ENCODE measurements at places on chromosomes 5 and 9.

DNA sequence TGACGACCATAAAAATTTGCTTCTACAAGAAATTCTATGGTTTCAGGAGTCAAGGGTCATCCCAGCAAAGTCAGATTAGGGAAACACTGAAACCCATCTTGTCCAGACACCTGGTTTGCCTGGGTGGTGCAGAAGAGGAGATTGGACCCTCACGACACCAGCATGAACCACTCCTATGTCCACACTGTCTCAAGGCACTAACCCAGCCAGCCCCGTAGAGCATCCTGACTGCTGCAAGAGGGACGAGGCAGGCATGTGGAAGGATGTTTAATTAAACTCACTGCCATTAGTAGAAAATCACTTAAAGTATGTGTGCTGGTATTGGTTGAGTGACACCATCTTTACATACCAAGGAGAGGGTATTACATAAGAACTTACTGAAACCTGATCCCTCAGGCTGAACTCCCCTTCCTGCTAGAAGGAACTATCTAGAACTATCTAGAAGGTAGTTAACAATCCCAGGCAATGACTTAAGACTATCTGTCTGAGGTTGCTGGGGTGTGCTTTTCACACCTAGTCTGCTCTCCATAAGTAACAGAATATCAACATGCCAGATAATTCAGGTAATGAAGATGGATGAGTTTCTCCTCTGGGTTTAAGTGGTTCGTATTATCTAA, 93.6 kb downstream of the SEMA6A start:
- DNase-seq: no peak

GRCh38 chr5:72166070-72166979, 59.0 kb downstream of the MAP1B start:
- DNase-seq: no peak

DNA sequence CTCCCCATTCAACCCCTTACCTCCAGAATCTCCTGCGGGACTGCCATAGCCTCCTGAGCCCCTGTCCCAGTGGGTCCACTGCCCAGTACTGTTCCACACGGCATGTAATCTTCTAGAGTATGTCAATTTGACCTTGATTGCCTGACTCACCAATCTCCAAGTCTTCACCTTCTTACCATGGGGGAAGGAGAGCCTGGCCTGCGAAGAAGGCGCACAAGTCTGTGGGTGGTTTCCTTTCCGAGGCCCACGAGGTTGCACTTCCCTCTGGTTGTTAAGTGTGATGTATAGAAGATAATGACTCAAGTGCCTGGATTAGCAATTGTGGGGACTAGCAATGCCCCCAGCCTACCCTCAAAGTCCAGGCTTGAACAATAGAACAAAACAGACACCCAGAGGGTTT, 8.1 kb upstream of the TENT4A start:
- DNase-seq: no peak

GRCh38 chr9:18970393-18970792, 62.6 kb downstream of the SAXO1 start:
- DNase-seq: no peak

- no peak for DNase-seq
These were observed 31.3 kb downstream of the ANKRA2 start for GRCh38 chr5:73534011-73534644.

DNA sequence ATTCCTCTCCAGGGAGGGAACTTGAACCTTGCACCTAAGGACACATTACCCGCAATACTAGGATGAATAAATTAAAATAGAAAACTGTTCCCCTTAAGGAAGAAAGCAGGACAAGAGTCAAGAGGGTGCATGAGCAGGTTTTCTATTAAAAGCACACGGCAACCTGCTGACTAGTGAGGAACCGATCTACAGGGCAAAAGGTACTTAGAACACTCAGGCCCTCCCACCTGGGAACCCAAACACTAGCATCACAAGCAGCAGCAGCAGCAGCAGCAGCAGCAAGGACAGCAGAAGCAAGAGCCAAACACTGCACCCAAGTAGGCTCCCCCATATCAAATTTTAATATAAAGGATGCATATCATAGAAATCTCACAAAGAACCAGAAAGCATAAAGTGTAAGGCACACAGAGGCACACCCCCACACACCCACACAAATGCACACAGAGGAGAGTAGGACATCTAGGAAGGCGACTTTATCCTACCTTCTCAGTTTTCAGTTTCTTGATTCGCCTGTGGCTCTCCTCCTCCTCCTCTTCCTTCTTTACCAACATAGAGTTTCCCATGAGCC, 2.8 kb downstream of the ZNF608 start:
- DNase-seq: no peak

DNA sequence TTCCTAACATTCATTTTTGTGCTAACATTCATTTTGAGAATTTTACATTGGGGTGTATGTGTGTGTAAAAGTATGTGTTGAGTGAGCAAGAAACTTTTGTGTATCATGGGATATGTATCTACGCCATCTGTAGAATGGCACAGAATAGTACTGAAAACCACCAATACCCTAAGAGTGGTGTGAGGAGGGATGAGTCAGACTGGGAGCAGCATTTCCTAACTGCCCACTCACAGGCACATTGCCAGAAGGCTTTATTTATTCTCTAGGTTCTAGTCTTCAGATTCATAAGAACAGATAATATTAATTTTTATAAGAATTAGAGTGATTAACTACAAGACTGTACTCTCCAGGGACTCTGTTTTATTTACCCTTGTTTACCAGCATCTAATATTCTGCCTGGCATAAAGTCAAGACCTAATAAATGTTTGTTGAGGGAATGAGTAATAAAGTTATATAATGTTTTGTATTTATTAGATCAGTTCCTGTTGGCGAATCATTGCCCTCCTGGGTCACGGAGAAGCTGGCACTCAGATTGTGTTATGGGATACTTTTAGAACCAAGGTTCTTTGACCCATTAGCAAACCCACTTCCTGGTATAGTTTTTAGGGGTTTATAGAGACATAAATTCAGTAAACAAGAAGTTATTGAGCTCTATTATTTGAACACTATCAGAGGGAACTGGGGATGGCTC, 159.1 kb upstream of the PPP2R2B start:
- DNase-seq: no peak

Data from T-cell (primary cell).